Adrenal gland (tissue), 19 donors: ENCODE measurements at places on chromosomes 5 and 9. TPM values are rescaled to one million over a fixed set of nuclear protein-coding genes. Genes with fewer than 3 reads are reported as not detected.

DNA sequence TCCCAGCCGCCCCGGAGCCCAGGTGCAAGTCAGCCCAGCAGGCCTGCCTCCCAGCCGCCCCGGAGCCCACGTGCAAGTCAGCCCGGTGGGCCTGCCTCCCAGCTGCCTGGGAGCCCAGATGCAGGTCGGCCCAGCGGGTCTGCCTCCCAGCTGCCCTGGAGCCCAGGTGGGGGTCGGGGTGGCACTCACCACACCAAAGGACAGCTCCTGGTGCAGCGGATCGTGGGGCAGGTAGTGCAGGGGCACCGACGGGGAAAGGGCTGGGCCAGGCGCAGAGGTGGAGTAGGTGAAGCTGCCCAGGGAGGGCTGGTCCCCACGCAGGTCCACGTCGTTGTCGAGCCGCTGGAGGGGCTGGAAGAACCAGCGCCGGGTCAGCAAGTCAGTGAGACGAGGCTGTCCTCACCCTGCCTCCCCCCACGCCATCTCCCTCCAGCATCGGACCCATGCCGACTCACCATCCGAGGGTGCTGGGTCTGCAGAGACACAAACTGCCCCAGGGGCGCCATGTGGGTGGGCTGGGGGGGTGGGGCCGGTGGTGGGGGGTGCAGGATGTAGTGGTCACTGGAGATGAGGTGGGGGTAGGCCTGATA lies 6.7 kb downstream of the RNF44 start:
- no peak for DNase-seq
- H3K27ac ChIP-seq, result no peak overlapping the region
- H3K4me1 ChIP-seq, result peaks cover 25% of the 10 kb centered on the region
- peaks cover 48% of the 10 kb centered on the region for H3K36me3 ChIP-seq
- H3K4me3 ChIP-seq, result no peak overlapping the region
- no peaks in the 10 kb centered on the region for H3K27me3 ChIP-seq

DNA sequence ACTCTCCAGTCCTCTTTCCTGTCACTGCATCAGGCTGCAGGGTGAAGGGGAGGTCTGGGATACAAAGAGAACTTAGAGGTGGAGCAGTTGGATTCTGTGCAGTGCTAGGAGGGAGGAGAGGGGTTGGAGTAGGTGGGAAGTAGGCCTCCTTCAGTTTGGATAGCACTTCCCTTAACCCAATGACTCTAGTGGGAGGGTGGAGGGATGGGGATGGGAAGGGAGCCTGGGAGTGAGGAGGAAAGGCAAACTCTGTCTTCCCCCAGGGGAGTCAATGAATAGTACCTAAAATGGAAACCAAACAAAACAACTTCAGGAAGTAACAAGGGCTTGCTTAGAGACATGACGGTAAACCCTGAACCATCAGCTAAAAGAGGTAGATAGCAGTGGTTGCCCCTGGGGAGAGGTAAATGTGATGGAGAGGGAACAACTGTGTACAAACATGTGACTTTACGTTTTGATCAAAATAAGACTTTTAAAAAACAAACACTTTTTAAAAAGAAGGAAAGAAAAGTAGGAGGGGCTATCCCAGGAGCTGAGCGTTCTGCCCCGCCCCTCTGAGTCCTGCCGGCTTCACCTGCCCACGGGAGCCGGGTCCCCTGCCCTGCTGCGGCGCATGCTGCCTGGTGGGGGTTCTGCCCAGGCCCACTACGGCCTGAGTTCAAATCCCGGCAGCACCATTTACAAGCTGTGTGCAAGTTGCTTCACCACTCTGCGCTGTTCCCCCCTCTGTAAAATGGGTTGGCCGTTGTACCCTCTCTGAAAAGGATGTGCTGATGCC lies 30.9 kb downstream of the GSN start:
- H3K36me3 ChIP-seq, result no peaks in the 10 kb centered on the region
- peaks cover 19% of the 10 kb centered on the region for H3K4me1 ChIP-seq
- no peak for DNase-seq
- no peak overlapping the region for H3K4me3 ChIP-seq
- H3K27ac ChIP-seq, result peak overlapping the region; percentile 81

GRCh38 chr9:32426278-32426939 lies 42.0 kb downstream of the ACO1 start:
- H3K36me3 ChIP-seq, result peaks cover 48% of the 10 kb centered on the region
- DNase-seq, result peak; percentile 42
- peak overlapping the region; percentile 45 for H3K27ac ChIP-seq
- H3K4me1 ChIP-seq, result no peaks in the 10 kb centered on the region

GRCh38 chr5:39714036-39714698 lies 289.4 kb upstream of the DAB2 start:
- no peak overlapping the region for H3K4me3 ChIP-seq
- peak; percentile 32 for DNase-seq
- no peaks in the 10 kb centered on the region for H3K4me1 ChIP-seq
- H3K27me3 ChIP-seq, result no peaks in the 10 kb centered on the region
- no peaks in the 10 kb centered on the region for H3K36me3 ChIP-seq
- H3K27ac ChIP-seq, result no peak overlapping the region

GRCh38 chr5:5348135-5348534 lies 74.3 kb upstream of the ICE1 start:
- no peak for DNase-seq
- no peaks in the 10 kb centered on the region for H3K27me3 ChIP-seq

DNA sequence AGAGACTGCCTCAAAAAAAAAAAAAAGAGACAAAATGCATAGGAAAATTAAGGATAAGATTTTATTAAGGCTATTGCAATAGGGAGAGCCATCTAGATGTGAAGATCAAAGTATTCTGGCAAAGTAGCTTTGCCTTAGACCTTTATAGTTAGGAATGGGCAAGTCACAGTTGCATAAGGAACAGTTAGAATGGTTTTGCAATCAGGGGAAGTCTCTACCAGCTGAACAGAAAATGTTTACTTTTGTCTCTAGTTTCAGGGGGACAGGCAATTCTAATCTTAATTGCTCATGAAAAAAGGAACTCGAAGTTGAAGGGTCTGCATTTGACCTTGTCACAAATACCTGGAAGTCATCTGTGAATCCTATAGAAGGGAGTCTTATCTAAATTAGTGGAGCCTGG lies 13.1 kb upstream of the ATP6V1G1 start:
- no peak overlapping the region for H3K4me3 ChIP-seq
- H3K4me1 ChIP-seq, result no peaks in the 10 kb centered on the region
- no peaks in the 10 kb centered on the region for H3K27me3 ChIP-seq
- no peak overlapping the region for H3K27ac ChIP-seq
- DNase-seq, result no peak

DNA sequence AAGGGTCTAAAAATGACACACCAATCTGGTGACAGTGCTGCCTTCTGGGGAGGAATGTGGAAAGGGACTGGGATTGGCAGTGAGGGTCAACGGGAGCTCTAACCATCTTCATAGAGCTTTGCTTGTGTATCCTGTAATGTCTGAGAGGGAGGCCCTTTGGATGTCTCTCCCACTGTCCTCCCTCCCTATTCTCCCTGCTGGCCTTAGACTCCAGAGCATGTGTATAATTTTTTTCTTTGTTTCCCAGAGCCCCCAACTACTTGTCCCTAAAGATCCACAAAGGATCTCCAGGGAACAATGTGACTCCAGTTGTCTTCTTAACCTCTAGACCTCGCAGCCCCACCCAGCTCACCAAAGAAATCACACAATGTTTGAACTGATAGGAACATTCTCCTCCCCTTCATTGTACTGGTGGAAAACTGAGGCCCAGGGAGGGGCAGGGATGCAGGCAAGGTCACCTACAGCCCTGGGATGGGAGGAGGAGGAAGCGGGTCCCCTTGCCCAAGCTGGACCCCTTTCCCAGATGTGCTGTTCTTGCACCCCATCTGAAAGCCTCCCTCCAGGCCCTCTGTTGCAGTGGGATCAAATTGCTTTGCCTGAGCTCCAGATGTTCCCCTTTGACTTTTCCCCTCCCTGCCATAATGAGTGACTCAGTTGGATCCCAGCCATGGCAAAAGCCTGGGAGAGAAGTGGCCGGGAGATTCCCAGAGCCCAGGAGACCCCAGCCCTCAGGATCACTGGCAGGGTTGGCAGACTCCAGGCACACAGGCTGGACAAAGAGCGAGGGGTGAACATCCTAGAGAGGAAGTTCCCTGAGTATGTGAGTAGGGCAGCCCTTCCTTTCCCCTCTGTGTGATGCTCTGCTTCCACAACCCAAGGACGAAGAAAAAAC lies 21.8 kb downstream of the SPARC start:
- no peaks in the 10 kb centered on the region for H3K36me3 ChIP-seq
- peaks cover 74% of the 10 kb centered on the region for H3K4me1 ChIP-seq
- H3K4me3 ChIP-seq, result no peak overlapping the region
- peak; percentile 68 for DNase-seq
- peak overlapping the region; percentile 81 for H3K27ac ChIP-seq

- H3K4me1 ChIP-seq, result peaks cover 7% of the 10 kb centered on the region
- DNase-seq, result no peak
- H3K27ac ChIP-seq, result no peak overlapping the region
- H3K27me3 ChIP-seq, result no peaks in the 10 kb centered on the region
- no peak overlapping the region for H3K4me3 ChIP-seq
- H3K36me3 ChIP-seq, result no peaks in the 10 kb centered on the region
These were observed 57.1 kb downstream of the ENTREP1 start for GRCh38 chr9:69382135-69382534.

DNA sequence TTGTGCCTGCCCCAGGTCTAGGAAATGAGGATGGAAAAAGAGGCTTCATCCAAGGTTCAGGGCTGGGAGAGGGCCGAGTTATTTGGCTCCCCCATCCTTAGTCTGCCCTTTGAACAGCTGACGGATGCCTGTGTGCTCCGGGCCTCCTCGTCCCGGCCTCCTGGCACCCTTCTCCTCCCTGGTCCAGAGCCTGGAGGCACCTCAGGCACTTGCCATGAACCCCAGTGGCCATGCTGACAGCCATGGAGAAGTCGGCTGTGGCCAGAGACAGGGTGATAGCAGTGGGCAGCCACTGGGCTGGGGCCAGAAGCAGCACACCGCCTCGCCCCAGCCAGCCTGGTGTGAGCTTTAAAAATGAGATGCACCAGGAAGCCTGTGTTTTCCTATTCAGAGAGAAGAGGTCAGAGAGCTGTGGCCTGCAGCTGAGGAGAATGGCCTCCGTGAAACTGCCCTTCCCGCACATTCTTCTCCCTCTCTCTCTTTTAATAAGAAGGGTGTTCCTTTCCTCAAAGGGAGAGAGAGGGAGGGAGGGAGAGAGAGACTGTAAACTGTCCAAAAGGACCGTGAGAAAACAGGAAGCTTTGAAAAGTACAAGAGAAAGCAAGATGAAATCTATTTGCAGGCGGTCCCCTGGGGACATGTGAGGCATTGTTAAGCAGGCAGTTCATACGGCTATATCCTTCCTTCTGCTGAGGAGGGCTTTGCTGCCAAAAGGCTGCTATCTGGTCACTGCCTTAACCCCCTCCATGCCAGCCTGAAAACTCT lies 55.3 kb downstream of the ZNF366 start:
- peak; percentile 62 for DNase-seq
- no peaks in the 10 kb centered on the region for H3K27me3 ChIP-seq
- no peaks in the 10 kb centered on the region for H3K36me3 ChIP-seq
- H3K4me3 ChIP-seq, result no peak overlapping the region
- H3K27ac ChIP-seq, result peak overlapping the region; percentile 81

DNA sequence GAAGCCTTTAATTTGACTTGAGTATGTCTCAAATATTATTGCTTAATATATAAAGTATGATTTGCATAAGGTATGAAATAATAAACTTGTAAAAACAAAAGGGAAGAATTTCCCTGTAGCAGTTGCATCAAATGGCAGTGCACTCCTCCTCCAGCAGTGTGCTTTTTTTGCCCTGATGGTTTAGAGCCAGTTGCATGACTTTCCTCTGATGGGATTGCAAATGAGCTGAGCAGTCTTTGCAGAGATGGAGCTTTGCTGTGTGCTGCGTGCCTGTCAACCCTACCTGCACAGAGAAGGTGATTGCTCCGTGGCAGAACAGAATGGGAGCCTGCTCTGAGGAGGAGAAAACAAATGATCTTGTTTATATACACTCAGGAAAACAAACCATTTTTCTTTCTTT lies 22.7 kb upstream of the CATSPER3 start:
- H3K4me3 ChIP-seq, result no peak overlapping the region
- H3K36me3 ChIP-seq, result no peaks in the 10 kb centered on the region
- no peak for DNase-seq
- no peaks in the 10 kb centered on the region for H3K27me3 ChIP-seq
- H3K27ac ChIP-seq, result no peak overlapping the region

GRCh38 chr5:59042201-59043055 lies 459.6 kb downstream of the RAB3C start:
- no peak for DNase-seq
- no peaks in the 10 kb centered on the region for H3K27me3 ChIP-seq
- no peak overlapping the region for H3K4me3 ChIP-seq
- no peak overlapping the region for H3K27ac ChIP-seq

GRCh38 chr9:127303830-127304229 lies 39.3 kb downstream of the GARNL3 start:
- no peak overlapping the region for H3K4me3 ChIP-seq
- no peak for DNase-seq
- no peak overlapping the region for H3K27ac ChIP-seq
- H3K36me3 ChIP-seq, result no peaks in the 10 kb centered on the region
- no peaks in the 10 kb centered on the region for H3K27me3 ChIP-seq
- peaks cover 14% of the 10 kb centered on the region for H3K4me1 ChIP-seq

DNA sequence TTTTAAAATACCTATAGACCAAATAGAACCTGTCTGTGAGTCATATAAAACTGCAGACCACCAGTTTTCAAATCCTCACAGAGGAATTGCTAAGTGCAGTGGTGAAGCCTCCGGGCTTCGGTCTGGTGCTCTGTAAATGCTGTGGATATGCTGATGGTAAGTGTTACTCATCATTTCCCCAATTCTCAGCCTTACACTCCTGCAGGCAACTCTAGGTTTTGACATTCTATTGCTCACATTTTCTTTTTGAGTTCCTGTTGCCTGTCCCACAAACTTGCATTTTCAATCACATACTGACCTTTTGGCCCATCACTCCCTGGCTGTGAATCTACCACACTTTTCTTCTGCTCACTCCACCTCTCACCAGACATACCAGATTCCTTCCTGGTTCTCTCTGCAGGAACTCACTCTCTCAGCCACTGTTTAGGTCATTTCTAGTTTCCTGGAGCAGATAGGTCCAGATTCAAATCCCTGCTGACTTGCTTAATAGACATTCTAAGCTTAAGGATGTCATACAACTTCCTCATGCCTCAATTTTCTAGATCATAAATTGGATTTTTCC lies 192.9 kb downstream of the RAB3C start:
- no peak for DNase-seq
- H3K4me3 ChIP-seq, result no peak overlapping the region
- H3K27ac ChIP-seq, result no peak overlapping the region
- no peaks in the 10 kb centered on the region for H3K4me1 ChIP-seq
- H3K27me3 ChIP-seq, result no peaks in the 10 kb centered on the region

The CCDC171 gene
- total RNA-seq, result 1.5 TPM

The SPINK6 gene
- 0.33 TPM for total RNA-seq

The TMEM215 gene
- total RNA-seq, result not detected

The PCDHA13 gene
- 0.12 TPM for total RNA-seq

The GFRA3 gene
- total RNA-seq, result 0.83 TPM
